DND-41 (cell line): ENCODE measurements at places on chromosomes 1 and 21.

- DNase-seq: no peak
Observed at GRCh38 chr1:220734571-220735326, 13.4 kb upstream of the MTARC2 start.

DNA sequence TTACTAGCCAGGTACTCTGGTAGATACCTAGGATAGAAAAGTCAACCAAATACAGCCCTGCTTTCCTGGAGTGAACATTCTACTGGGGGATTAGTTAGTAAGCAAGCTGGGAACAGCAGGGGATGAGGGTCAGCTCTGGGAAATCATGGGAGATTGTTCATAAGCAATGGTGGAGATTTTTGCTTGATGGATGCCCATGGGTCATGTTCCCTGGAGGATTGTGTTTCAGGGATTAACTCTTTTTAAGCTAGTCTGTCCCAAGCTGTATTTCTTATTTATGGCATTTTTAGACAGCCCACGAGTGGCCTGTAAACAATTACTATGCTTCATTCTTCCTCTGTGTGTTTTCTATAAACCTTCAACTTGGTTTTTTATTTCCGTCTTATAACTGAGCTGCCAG, 18.9 kb downstream of the CACHD1 start:
- no peak for DNase-seq

GRCh38 chr1:171219346-171220080, 28.8 kb upstream of the FMO1 start:
- DNase-seq: no peak

DNA sequence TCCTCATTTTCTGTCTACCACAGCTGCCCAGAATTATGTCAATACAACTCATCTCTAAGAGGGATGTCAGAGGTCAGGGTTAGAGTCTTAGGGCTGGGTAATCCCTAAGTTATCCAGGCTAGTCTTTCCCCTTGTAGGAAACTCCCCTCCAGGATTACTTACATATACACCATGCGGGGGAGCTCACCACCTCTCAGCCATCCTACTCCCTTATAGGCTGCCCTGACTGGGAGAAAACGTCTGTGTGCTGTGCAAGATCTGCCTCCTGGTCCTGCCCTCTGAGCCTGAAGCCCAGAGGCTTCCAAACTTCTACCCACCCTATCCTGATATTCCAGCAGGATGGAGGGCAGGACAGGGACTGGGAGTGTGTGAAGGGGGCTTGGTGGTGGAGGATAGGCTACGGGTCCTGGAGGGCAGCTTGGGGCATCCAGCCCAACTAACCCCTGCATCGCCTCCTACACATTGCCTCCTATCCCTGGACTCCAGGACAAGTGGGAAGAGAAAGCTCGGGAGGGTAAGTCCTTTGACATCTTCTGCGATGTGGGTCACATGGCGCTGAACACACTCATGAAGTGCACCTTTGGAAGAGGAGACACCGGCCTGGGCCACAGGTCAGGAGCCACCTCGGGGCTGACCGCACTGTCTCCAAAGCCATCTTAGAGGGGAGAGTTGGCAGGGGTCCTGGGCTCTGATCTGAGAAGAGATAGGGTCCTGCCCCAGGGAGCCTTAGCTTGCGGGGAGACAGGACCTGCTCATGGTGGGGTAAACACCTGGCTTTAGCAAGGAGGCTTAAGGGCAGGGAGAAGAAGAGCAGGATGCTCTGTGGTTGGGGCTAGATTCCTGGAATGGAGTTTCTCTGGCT, 14.4 kb downstream of the CYP4B1 start:
- no peak for DNase-seq

- no peak for DNase-seq
Observed at GRCh38 chr1:236137285-236137852, 5.0 kb upstream of the GPR137B start.

DNA sequence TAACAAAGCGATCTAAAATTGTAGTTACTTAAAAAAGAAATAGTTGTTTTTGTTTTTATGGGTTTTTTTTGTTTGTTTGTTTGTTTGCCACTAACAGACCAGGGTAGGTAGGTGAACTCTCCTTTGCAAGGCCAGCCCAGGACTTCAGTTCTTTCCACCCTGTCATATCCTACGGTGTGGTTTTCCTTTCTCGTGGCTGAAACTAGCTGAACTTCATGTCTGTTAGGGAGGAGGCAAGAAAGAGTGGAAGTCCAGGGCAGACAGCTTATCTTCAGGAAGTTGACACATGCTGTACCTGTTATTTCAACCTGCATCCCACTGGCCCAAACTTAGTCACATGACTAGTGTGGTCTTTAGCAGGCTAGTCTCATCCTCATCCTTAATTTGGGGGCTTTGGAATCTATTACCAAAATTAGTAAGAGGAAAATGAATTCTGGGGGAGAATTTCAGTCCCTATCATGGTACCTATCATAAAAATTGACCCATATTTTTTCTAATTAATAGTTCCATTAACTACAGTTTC, 62.9 kb upstream of the LRRC7 start:
- no peak for DNase-seq

DNA sequence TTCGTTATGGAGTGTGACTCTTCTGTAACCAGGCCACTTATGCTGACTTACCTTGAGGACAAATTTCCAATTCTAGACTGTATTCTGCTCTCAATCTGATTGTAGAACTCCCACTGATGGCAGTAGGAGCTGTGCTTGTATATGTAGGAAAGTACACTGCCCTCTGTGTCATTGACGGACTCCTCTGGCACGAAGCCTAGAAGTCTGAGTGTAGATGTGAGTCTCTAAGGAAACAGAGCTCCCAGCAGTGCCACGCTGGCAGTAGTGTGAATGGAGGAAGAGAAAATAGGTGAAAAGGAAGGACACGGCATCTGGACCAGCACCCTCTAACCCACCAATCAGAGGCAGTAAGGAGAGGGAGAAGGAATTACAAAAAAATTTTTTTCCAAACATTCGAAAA, 130.4 kb upstream of the ADGRL2 start:
- no peak for DNase-seq

DNA sequence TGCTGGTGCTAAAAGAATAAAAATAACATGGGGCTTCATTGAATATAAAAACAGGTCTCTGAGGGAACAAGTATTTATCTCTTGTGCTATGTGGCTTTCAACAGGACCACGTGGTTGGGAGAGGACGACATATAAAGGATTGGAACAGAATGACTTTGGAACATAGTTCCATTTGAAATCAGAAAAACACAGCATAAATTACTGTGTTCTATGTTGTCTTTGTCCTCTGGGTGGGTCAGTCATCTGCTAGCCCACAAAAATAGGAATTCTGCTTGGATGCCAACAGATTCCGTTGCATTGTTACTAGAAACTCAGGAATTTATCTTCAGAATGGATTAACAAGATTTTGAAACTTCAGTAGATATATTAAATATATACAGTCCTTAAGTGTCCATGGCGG, 5.9 kb downstream of the CEP85 start:
- DNase-seq: no peak

GRCh38 chr1:154481053-154481452, 21.0 kb upstream of the TDRD10 start:
- DNase-seq: no peak

- no peak for DNase-seq
Observed at GRCh38 chr1:54006508-54006907, 11.5 kb downstream of the LDLRAD1 start.

GRCh38 chr1:162087574-162087973, 18.1 kb downstream of the NOS1AP start:
- DNase-seq: no peak

DNA sequence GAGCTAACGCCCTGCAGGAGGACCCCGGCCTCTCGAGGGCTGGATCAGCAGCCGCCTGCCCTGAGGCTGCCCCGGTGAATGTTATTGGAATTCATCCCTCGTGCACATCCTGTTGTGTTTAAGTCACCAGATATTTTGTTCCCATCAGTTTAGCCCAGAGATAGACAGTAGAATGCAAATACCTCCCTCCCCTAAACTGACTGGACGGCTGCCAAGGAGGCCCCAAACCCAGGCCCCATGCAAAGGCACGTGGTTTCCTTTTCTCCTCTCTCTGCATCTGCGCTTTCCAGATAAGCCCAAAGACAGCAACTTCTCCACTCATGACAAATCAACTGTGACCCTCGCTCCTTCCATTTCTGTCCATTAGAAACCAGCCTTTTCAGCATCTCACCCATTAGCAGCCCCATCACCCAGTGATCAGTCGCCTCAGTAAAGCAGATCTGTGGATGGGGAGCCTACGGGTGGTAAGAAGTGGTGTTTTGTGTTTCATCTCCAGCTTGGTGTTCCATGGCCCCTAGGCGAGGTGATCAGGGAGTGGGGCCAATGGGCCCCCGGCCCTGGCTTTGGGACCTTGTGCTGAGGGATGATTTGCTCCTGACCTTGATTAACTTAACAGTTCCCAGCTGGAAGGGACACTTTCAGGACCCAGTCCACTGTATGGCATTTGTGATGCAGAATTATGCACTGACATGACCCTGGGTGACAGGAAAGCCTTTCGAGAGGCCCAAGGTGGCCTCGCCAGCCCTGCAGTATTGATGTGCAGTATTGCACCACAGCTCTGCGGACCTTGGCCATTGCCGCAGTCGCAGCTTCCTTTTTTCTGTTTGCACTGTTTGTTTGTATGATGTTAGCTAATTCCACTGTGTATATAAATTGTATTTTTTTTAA, 5.2 kb downstream of the NPPA start:
- no peak for DNase-seq

DNA sequence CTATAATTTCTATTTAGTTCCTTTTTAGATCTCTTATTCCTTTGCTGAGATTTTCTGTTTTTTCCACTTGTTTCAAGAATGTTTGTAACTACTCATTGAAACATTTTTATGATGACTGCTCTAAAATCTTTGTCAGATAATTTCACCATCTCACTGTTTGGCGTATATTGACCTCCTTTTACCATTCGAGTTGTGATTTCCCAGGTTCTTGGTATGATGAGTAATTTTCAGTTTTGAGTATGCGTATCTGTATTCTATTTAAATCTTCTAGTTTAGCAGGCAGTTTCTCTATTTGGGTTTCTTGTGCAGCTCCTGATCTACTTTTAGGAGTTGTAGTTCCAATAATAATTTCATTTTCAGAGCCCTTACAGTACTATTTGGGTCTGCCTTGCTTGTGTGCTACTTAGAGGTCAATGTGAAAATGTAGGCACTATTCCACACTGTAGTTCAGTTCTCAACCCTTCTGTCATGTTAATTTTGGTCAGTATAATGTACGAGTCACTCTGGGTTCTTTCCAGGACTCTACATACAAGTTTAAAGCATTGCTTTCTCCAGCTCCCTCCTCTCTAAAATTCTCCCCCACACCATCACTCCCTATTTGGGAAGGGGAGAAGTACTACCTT, 115.5 kb downstream of the ACBD6 start:
- DNase-seq: no peak

DNA sequence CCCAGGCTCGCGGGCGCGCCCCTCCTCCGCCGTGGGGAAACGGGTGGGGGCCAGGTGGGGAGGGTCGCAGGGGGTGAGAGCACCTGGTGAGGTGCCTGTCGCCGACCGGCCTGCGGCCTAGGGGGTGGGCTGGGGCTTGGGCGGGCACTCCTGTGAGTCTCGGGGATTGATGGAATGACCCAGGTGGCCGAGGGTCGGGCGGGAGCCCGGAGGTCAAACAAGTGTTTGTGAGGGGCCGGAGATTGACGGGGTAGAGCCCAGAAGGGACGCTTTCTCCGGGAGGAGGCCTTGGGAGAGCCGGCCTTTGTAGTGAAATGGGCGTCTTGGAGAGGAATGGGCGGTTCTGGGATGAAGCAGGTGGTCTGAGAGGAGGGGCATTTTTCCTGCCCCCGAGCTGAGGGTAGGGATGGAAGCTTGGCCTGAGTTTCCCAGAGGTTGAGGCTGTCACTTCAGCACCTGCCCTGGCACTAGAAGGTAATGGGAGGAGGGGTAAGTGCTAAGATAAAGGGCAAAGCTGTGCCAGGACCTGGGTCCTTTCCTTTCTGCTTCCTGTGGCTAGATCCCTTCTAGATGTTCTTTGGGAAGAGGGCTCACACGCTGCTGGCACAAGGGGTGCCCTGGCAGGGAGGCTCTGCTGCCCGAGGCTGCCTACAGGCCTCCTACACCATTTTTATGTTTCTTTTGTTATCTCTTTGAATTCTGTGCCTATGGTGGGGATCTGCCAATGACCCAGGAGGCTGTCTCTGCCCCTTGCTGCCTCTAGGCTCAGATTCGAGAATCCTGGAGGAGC, 56.1 kb downstream of the NDUFS5 start:
- DNase-seq: no peak

- DNase-seq: no peak
Observed at GRCh38 chr1:21749109-21749508, 33.8 kb downstream of the USP48 start.

GRCh38 chr1:155379631-155380090, 59.0 kb downstream of the RUSC1 start:
- DNase-seq: no peak

GRCh38 chr1:176058686-176059085, 148.4 kb downstream of the COP1 start:
- no peak for DNase-seq

- DNase-seq: no peak
Observed at GRCh38 chr1:119293797-119294196, 74.8 kb upstream of the HAO2 start.

- DNase-seq: no peak
Observed at GRCh38 chr1:98660940-98661543, 479 bp upstream of the SNX7 start.

GRCh38 chr1:86448670-86449069, 20.1 kb upstream of the CLCA1 start:
- DNase-seq: no peak

DNA sequence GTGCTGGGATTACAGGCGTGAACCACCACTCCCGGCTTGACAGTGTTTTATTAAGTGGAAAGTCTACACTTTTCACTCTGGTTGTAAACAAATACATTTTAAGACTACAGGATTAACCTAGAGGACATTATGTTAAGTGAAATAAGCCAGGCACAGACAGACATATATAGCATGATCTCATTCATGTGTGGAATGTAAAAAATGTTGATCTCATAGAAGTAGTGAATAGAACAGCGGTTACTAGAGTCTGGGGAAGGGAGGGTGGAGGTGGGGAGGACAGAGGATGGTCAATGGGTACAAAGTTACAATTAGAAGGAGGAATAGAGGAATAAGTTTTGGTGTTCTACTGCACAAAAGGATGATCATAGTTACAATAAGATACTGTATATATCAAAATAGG, 16.9 kb downstream of the CTH start:
- no peak for DNase-seq

DNA sequence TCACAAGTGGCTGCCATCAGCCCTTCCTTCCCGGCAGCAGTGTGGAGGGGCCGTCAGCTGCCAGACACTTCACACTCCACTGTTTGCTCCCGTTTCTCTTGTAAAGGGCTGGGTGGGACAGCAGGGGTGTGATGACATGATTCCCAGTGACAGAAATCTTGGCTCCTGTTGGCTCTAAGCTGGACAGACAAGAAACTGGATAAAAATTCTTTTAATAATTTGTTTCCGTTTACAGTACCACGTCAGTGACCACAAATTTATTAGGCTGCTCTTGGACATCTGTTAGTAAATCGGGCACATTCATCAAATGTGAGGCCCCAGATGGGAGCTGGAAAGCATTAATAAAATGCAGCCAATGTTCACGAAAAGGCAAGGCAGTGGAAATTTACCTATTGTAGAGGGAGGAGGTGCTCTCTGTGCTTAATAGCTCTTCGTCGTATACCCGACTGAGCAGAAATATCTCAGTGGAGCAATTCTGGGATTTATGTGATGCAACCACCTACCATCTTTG, 353.7 kb upstream of the GREM2 start:
- no peak for DNase-seq
